ENCODE measurements at places on chromosomes 3 and 15.

DNA sequence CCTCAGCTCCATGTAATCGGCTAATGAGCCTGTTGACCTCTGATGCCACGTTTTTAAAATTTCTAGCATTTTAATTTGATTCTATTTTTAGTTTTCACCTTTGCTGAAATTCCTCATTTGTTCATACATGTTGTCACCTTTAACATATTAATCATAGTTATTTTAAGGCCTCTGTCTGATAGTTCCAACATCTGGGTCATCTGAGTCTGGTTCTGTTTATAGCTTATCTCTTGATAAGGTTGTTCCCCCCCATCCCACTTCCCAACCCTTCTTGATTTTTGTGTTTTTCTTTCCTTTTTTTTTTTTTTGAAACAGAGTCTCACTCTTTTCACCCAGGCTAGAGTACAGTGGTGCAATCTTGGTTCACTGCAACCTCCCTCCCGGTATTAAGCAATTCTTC, 36.4 kb downstream of the MAP2K1 start:
- no peak for DNase-seq

GRCh38 chr3:177353140-177353539, 155.9 kb upstream of the TBL1XR1 start:
- no peak for DNase-seq

DNA sequence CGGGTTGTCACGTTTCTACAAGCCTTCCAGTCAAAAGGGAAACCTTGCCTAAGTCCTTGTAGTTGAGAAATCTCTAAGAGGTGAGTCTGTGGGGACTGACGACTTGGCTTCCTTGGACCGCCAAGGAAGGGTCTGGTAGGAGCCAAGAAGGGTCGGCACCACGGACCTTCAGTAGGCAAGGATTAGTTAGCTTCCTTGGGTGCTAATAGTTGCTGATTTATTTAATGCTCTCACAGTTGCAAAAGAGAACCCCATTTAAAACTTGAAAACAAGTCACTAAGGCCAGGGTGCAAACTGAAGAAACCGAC, 361 bp upstream of the LCMT2 start:
- no peak for DNase-seq

- no peak for DNase-seq
These were observed 648 bp upstream of the P2RY1 start for GRCh38 chr3:152834191-152834775.

DNA sequence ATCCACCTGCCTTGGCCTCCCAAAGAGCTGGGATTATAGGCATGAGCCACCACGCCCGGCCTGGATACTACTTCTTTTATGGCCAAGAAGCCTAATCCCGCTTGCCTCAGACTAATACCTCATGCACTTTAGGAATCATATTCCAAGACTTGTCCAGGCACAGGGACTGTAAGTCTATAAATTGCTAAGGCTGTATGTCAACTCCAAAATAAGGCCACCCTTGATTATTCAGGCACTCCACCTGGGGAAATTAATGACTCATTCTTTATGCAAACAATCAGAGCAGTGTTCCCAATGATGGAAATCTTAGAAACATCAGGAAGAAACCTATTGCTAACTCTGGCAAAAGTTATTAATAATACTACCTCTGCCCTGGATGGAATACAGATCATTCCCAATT, 98.4 kb downstream of the ERC2 start:
- no peak for DNase-seq

DNA sequence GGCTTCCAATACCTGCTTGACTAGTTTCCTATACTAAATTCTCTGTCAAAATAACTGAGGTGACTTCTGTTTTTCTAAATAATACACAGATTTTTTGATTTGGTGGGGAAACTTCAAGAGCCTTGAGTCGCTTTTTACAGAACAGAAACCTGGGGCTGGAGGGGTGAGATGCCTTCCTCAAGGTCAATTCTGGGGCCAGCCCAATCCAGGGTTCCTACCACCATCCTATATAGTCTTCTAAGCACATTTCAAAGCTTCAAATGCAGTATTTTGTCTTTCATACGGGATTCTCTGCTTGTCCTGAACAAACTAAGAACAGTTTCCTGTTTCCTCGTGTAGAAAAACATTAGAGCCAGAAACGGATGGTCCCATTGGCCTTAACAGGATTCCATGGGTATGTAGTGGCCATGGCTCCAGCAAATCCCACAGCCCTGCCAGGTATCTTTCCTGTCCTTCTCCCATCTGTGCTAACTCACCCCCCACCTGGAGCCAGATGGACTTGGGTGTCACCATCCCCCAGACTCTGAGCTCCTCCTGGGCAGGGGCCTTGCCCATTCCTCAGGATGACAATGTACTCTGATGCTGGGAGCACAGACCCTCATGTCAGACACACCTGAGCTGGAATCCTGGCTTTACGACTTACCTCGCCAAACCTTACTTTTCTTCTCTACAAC, 146.9 kb downstream of the KLF13 start:
- DNase-seq, result no peak

DNA sequence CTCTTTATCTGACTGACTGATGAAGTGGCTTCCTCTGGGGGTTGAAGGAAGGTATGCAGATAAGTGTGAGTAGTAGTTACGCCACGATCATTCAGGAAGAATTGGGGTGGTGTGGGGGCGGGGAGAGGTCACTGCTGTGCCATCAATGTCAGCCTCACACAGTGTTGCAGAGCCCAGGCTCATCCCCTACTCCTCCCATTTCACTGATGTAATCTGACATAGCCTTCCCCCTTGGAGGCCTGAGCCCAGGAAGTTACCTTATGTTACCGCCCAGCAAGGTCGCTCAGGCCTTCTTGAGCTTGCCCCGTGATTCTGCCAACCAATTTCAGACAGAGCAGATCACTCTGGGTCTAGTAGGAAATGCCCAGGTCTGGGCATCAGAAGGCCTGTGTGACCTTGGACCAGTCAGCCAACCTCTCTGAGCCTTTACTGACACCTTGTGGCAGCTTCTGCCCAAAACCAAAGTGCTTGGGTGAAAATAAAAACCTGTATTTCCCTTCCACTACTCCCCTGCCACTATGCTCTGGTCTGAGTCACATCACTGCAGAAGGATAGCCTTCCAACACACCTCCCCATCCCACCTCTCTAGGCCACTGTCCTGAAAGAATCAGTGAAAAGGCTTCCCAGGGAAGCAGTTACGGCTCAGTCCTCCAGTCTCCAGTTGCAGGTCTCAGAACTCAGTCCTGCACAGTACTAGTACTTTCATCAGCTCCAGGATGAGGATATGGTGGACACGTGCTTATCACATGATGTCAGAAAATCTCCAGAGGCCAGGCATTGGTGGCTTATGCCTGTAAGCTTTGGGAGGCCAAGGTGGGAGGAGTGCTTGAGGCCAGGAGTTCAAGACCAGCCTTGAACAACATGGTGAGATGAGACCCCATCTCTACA, 28.1 kb upstream of the INSYN1 start:
- DNase-seq, result no peak

GRCh38 chr15:53031469-53031868, 241.3 kb upstream of the ONECUT1 start:
- no peak for DNase-seq

DNA sequence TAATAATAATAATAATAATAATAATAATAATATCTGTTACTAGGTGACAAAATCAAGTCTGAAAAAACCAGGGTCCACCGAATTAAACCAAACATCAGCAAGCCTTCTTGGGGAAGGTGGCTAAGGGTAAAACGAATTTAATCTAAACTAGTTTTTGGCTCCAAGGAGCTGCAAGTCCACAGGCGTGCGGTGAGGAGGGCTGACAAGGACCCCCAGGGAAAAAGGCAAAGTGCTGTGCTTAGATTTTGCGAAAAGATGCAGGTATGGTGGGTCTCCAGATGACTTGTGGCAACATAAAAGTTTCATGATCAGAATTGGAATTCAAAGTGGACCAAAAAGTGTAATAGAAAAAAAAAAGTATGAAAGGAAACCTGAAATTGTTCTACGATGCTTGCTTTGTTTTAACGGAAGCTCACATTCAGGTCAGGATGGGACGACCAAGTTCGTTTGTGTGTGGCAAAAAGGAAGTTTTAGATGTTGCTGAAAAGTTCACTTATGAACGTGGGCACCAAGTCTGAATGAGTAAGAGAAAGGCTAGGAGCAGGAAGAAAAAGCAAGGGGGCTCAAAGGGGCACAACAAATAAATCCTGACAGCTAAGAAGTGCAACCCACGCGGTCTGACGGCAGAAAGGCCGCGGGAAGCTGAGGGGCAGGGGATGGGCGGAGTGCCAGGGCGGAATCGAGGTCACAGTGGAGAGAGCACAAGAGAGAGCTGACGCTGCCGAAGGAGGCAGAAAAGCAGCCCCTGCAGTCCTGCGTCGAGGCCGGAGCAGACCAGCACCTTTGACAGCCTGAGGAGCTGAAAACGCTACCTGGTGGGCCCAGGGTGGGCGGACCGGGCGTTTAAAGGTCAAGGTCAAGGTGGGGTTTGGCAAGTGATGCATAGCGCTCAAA, 1.1 kb downstream of the WDR82 start:
- DNase-seq, result peak; percentile 94

DNA sequence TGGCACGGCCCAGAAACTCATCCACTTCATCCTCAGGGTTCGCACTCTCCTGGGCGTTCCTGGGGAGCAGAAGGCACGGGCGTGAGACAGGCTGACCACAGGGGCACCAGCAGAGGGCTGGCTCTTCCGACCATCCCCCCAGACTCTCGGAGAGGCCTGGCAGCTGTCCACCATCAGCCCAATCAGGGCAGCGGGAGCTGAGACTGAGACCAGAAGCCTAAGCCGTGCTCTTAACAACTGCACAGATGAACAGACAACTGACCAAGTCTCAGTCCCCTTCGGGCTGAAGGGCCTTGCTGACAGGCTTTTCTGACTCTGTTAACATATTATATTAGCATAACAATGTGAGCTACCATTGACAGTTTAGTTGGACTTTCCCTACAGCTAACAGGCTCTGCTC, 118.0 kb downstream of the SEC22A start:
- DNase-seq, result no peak

DNA sequence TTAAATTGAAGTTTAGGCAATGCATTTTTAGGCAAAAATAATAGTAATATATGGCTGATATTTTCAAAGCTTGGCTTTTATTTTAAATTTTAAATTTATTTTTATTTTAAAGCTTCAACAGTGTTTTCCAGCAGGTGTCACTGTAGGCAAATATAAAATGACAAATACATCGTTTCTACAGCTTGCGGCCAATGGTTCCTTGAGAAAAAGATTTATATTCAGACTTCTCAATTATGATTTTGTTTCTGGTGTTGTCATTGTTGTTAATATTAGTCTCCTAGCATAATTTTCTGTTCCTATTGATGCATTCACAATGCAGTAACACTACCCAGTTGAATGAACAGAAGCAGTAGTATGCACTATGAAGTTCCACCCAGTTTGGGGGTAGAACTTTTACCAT, 220.7 kb upstream of the DNAJC19 start:
- no peak for DNase-seq

DNA sequence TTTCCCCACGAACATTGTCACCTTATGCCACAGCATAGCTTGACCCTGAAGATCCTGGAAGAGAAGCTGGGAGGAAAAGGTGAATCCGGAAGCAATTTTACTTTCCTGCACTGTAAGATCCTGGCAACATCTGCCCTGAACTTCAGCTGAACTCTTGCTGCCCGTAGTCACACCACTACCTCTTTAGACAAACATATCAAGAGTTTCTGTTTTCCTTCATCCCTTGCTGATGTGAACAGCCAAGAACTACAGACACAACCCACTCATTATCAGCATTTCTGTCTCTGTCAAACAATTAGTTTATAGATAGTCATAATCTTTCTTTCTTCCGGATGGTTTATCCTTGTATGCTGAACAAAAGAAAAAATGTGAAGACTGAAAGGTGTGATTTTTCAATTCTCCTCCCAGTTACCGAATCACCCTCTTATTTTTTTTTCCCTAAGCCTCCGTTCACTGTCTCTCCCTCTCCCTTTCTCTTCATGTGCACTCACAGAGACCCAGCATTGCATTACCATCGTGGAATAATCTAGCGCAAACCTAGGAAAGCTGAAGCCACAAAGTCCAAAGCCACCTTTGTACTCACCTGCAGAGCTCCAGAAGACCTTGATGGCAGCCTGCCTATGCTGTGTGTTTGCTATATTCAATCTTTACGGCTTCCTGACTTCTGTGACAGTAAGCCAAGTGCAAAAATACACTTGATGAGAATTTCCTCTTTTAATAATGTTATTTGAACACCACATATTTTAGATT, 229.2 kb downstream of the CDIN1 start:
- no peak for DNase-seq

GRCh38 chr15:78457101-78457500, 19.1 kb downstream of the IREB2 start:
- DNase-seq, result no peak

DNA sequence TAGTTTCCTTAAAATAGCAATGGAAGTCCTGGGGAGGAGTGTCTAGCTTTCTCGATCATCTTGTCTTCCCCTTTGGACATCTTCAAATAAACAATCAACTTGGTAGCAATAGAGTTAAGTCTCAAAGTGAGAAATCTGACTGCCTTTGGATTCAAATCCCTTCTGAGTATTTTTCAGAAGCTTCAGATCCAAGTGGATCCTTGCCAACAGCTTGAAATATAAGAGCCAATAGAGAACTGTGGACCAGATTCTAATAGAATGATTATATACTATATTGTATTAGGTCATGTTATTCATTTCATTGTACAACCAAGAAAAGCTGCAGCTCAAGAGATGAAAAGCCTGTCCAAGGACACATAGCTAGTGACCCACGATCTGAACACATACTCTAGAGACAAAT, 60.2 kb downstream of the SYNPR start:
- no peak for DNase-seq

DNA sequence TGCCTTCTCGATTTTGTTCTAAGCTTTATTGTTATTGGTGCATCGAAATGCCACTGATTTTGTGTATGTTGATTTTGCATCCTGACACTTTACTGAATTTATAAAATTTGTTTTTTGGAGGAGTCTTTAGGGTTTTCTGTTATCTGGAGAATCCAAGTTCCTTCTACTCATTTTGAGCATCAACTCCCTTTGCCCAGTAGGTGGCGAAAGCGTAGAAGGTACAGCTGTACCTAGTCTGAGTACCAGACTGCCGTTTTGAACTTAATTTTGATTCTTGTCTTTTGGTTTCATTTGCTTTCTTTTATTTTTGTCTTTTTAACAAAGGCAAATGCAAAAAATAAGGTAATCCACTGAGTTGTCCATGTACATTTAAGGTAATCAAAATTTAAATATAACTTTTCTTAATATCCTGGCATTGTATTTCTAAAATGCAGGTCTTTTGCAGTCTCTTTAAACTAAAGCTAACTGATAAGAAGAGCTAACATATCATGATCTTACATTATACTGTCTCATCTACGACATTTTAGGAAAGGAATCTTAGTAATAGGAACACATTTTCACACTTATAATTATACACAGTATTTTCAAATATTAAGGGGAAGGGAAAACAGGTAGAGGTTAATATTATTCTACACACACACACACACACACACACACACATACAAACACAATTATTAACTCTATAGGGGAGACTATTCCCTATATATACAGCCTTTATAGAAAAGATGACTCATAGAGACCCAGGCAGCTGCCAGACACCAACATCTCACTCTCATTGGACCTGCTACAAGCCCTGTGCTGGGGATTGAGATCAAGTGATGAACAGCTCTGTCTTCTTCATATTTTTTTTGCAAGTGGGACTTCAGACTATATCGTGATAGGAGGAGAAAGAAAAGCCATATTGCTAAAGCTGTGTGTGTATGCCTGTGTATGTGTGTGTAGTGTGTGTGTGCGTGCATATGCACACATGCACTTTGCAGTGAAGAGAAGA, 71.8 kb downstream of the SYNPR start:
- DNase-seq, result peak; percentile 36

Measured in right cardiac atrium (tissue), 5 donors.